ENCODE measurements at places on chromosomes 4 and X. TPM values are rescaled to one million over a fixed set of nuclear protein-coding genes. Genes with fewer than 3 reads are reported as not detected.

The DLG3 gene
- total RNA-seq, result 25.5 TPM

The CDX4 gene
- not detected for total RNA-seq

The KLHL8 gene
- total RNA-seq, result 10.2 TPM

The CORIN gene
- total RNA-seq, result 0.56 TPM

The MAB21L2 gene
- total RNA-seq, result not detected

DNA sequence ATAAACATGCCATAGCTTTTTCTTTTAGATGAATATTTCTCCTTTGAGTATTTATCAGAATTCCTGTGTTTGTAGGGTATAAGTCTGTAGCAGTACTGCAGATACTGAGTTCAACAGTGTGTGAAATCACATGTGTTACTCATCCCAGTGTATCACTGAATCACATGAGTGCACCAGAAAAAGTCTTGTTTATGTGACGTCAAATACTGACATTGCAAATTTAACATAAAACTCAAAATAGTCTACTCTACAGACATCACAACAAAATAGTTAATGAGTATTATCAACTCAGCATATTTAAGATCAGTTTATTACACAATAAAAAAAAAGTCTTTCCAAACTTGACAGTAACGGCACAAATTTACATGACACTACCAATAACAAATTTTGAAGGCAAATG is 221.3 kb downstream of the DCTD start:
- DNase-seq, result no peak

GRCh38 chrX:124010566-124010965 is 49.1 kb downstream of the STAG2 start:
- DNase-seq, result no peak

DNA sequence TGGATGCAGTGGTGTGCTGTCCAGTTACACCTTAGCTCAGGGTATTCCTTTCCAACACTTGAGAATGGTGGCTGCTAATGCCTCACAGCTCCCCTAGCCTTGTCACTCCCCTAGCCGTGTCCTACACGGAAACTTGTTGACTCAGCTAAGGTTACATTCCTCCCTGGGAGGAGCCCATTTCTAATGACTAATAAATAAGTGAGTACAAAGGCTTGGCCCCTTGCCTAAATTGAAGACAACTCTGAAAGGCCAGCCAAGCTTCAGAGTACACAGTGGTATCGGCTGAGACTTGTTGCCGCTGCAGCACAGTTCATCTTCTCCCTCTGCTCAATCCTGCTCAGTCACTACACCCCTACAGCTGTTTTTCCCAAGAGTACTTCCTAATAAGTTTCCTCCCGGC is 21.2 kb upstream of the SLC25A31 start:
- no peak for DNase-seq

- DNase-seq, result no peak
Observed at GRCh38 chr4:41176340-41176739, 38.0 kb downstream of the APBB2 start.

- no peak for DNase-seq
Observed at GRCh38 chrX:18360867-18361266, 6.4 kb upstream of the SCML2 start.

- no peak for DNase-seq
Observed at GRCh38 chrX:96771486-96771885, 86.8 kb downstream of the DIAPH2 start.

DNA sequence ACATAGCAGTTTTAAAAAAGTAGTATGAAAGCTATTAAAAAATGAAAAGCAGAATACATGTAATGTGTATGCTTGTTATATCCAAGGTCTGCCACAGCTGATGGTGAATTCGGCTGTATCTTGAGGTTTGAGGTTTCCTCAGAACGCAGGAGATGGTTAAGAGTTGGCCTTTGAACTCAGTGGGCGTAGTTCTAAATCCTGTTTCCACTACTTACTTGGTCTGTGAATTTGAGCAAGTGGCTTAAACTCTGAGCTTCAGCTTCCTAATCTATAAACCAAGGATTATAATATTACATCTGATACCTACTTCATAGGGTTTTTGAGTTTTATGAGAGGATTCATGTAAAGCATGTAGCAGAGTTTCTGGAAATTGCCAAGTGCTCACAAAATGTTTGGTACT is 125.2 kb downstream of the STIM2 start:
- DNase-seq, result peak; percentile 56

DNA sequence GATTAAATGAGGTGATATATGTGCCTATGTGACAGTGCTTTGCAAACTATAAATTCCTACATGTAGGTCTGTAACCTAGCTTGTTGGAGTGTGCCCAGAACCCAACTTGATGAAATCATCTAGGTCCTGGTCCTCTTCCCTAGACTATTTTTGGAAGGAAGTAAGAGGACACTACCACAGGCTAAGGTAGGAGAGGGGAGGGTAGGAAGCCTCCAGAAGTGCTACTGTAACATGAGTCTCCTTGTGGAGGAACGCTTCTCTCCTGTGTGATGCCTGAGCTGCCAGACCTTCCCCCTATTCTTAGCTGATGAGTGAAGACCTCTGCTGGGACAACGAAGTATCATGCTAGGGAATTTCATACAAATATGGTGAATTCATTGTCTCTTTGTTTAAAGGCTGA is 41.8 kb upstream of the IL21 start:
- DNase-seq, result no peak

DNA sequence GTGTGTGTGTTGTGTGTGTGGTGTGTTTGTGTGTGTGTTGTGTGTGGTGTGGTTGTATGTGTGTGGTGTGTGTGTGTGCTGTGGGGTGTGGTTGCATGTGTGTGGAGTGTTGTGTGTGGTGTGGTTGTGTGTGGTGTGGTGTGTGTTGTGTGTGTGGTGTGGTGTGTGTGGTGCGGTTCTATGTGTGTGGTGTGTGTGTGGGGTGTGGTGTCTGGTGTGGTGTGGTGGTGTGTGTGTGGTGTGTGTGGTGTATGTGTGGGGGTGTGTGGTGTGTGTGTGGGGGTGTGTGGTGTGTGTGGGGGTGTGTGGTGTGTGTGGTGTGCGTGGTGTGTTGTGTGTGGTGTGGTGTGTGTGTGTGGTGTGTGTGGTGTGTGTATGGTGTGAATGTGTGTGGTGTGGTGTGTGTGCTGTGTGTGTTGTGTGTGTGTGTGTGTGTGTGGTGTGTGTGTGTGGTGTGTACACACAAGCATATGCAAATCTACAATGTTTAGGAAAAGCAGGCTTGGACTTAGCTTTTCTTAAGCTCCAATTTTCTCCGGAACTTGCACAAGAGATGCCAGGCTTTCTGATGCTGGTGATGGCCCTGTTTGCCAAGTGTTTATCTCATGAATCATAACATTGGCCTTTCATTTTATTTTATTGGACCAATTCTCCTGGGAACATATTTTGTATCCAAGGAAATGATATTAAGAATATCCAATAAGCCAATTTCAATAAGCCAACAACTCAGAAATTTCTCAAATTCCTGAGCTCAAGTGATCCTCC is 148.7 kb downstream of the SPATA18 start:
- no peak for DNase-seq

- DNase-seq, result no peak
Observed at GRCh38 chr4:95018785-95019184, 261.0 kb downstream of the BMPR1B start.

- no peak for DNase-seq
Observed at GRCh38 chrX:69995362-69996112, 54.2 kb downstream of the AWAT2 start.

GRCh38 chr4:139764182-139764581 is 98.6 kb downstream of the MGST2 start:
- DNase-seq, result no peak

All from activated CD4-positive, alpha-beta memory T cell treated with anti-CD3 and anti-CD28 coated beads for 36 hours (primary cell).